ENCODE measurements at places on chromosomes 3 and 15. TPM values are rescaled to one million over a fixed set of nuclear protein-coding genes. Genes with fewer than 3 reads are reported as not detected.

Gene CHRNA7
- not detected for total RNA-seq

DNA sequence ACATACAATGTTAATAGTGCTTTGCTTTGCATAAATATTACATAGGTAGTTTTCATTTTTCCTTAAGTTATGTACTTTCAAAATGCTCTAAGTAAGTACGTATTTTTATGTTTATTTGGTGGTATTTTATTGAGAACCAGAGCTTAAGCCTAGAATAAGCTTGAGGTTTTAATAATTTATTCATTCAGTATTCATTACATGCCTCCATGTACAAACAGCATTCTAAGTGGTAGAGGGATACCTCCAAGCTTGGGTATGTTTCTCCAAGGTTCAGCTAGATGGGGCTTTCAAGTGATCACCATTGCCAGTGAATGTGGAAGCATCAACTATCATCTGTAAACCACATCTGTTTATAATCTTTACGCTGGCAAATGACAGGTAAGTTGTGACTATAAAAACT, 52.3 kb downstream of the PEAK1 start:
- DNase-seq, result no peak

Gene TGM4
- not detected for total RNA-seq

Gene VPS39
- 8.7 TPM for total RNA-seq

Gene GP9
- not detected for total RNA-seq

- no peak for DNase-seq
These were observed 253.0 kb upstream of the P2RY1 start for GRCh38 chr3:152581951-152582350.

Gene NPTN
- total RNA-seq, result 224 TPM

Gene FGD5
- total RNA-seq, result 0.40 TPM

Gene ZNF860
- total RNA-seq, result not detected
